Neural progenitor cell (in vitro differentiated cells): ENCODE measurements at places on chromosomes 16 and 17. TPM values are rescaled to one million over a fixed set of nuclear protein-coding genes. Genes with fewer than 3 reads are reported as not detected.

PSMD7 gene
- 74.5 and 127 TPM in 2 replicates for total RNA-seq

GRCh38 chr17:59342681-59343131 is 11.3 kb downstream of the YPEL2 start:
- no peak for DNase-seq
- H3K27ac ChIP-seq = no peak overlapping the region
- no peak overlapping the region for H3K4me3 ChIP-seq
- peaks cover 47% of the 10 kb centered on the region for H3K4me1 ChIP-seq
- no peaks in the 10 kb centered on the region for H3K36me3 ChIP-seq
- no peaks in the 10 kb centered on the region for H3K27me3 ChIP-seq

DNA sequence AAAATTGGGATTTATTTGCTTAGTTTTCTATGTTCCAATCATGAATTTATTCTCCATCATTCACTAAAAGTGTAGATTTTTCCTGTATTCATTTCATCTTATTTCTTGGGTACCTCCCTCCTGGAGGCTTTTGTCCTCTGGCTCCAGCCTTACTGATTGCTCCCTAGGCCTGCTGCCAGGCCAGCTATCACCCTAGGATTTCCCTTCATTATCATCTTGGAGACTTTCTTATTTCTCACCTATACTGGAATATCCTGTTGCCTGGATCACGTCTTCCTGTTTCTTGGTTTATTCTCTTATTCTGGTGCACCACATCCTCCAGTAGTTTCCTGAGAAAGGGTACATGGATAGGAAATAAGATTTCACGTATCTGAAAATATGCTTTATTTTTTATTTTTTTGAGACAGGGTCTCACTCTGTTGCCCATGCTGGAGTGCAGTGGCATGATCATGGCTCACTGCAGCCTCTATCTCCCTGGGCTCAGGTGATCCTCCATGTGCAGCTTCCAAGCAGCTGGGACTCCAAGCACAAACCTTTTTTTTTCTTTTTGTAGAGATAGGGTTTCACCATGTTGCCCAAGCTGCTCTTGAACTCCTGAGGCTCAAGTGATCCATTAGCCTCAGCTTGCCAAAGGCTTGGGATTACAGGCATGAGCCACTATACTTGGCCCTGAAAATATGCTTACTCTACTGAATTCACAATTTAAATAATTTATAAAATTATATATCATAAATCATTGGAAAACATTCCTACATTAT is 13.3 kb upstream of the KPNB1 start:
- H3K4me1 ChIP-seq = no peaks in the 10 kb centered on the region
- no peak overlapping the region for H3K4me3 ChIP-seq
- no peak for DNase-seq
- no peak overlapping the region for H3K27ac ChIP-seq

GRCh38 chr17:10879190-10879836 is 41.4 kb upstream of the PIRT start:
- peak; percentile 73 for DNase-seq
- H3K36me3 ChIP-seq = no peaks in the 10 kb centered on the region
- H3K27ac ChIP-seq = no peak overlapping the region
- no peaks in the 10 kb centered on the region for H3K4me1 ChIP-seq
- no peaks in the 10 kb centered on the region for H3K27me3 ChIP-seq

KRTAP4-4 gene
- total RNA-seq = not detected in 2 replicates

SEZ6 gene
- 1.5 and 4.9 TPM in 2 replicates for total RNA-seq

KRTAP9-2 gene
- total RNA-seq = not detected in 2 replicates

SRCIN1 gene
- 3.8 and 15.6 TPM in 2 replicates for total RNA-seq

SDK2 gene
- total RNA-seq = 15.3 and 39.9 TPM in 2 replicates
